ENCODE measurements at places on chromosomes 2 and 18. TPM values are rescaled to one million over a fixed set of nuclear protein-coding genes. Genes with fewer than 3 reads are reported as not detected.

The ABCB6 gene
- total RNA-seq, result 49.4 TPM

The SERPINB11 gene
- not detected for total RNA-seq

The TMEM37 gene
- total RNA-seq, result not detected

The SH3BP4 gene
- total RNA-seq, result 59.3 TPM

The MARS2 gene
- total RNA-seq, result 5.6 TPM

The TMSB10 gene
- total RNA-seq, result 3,273 TPM

The CSRNP3 gene
- total RNA-seq, result 23.0 TPM

The KCNG2 gene
- 1.6 TPM for total RNA-seq

The ASB1 gene
- total RNA-seq, result 36.1 TPM

The FIGN gene
- total RNA-seq, result 12.4 TPM

The PNPT1 gene
- 21.0 TPM for total RNA-seq

The SIX3 gene
- total RNA-seq, result 0.86 TPM

The ALK gene
- total RNA-seq, result 9.6 TPM

The TUBB8B gene
- total RNA-seq, result not detected

DNA sequence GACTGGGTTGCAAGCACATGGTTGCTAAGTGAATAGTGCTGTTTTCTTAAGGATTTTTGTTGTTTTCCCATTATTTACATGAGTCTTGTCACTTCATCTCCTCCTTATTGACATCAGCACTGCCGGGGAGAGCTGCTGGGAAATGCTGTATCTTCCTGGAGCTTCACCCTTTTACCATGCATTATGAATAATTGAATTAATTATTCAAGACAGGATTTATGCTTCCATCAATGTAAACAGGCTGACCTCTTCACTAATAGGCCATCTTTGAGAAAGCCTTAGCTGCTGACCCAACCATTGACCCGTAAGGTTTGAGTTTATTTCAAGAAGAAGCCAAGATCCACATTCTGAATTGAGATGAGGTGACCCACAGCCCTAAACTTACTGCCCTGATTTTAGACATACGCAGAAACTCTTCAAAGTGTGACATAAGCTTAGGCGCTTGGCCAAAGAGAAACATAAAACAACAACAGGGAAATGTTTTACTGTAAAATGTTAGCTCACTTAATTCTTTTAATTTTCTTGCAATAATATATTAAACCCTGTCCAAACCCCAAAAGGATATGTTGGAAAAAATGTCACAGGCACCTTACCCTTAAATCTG, 365.5 kb upstream of the SYT4 start:
- DNase-seq, result no peak

DNA sequence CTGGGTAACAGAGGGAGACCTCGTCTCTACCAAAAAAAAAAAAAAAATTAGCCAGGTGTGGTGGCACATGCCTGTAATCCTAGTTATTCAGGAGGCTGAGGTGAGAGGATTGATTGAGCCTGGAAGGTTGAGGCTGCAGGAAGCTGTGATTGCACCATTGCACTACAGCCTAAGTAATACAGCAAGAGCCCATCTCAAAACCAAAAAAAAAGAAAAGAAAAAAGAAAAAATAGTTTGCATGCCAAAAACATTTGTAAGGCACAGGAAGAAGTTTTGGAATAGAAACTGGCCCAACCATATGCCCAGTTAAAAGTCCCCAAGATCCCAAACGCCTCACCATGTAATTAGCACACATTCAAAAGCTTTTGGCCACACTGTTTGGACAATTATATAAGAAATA, 13.4 kb upstream of the ACOXL start:
- DNase-seq, result no peak

- no peak for DNase-seq
Observed at GRCh38 chr2:226037526-226037925, 638.0 kb downstream of the NYAP2 start.

- DNase-seq, result peak; percentile 19
Observed at GRCh38 chr2:132038179-132038882, 123.4 kb downstream of the ANKRD30BL start.

DNA sequence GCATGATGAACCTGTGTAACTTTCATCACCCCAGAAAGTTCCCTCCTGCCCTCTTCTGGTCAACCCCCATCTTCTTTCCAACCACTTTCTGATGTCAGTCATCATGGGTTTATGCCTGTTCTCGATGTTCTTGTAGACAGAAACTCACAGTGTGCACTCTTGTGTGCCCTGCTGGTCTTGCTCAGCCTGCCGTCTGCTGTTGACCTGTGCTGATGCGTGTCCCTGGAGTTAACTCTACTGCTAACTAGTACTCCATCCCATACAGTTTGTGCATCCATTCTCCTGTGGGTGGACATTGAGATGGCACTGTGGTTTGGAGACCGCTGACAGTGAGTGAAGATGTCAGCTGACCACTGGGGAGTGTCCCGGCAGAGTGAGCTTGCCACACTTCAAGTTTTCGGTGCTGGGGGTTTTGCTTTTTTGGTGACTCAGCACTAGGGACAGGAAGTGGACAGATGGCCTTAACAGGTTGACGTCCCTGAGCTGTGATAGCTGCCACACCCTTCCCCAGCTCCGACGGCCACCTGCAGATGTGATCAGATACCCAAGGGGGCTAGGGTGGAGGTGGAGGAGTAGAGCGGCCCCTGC, 14.8 kb downstream of the KLHL29 start:
- no peak for DNase-seq

DNA sequence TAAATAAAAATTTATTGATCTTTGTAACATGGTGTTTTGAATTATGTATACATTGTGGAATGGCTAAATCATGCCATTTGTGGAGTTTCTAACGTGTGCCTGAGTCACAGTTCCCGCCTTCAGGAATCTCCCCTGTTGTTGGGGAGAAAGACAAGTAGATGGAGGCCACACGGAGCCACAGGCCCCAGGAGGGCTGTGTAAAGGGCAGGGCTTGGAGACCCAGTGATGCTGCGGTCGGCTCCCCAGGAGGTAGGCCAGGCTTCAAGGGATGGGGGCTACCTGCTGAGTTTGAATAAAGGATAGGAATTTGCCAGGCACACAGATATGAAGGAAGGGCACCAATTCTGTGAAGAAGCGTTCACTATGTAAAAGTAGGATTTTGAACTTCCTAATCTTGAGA, 257.1 kb downstream of the GBX2 start:
- DNase-seq, result no peak

DNA sequence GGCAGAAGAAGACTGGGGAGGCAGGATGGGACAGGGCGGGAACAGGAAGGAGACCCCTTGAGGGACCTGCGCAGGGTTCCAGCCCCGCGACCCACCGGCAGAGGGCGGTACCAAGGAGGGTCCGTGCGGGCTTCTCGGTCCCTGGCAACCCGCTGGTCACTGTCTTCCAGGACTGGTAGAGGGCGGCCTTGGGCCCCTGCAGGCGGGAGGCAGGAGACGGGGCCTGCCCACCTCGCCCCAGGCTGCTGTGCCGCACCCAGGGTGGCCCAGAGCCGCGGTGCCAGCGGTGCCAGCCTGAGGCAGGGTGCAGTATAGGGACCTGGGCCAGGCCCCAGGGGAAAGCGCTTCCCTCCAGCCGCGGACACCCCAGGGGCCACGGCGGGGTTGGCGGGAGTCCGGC, 34.5 kb downstream of the NEURL3 start:
- DNase-seq, result peak; percentile 56

DNA sequence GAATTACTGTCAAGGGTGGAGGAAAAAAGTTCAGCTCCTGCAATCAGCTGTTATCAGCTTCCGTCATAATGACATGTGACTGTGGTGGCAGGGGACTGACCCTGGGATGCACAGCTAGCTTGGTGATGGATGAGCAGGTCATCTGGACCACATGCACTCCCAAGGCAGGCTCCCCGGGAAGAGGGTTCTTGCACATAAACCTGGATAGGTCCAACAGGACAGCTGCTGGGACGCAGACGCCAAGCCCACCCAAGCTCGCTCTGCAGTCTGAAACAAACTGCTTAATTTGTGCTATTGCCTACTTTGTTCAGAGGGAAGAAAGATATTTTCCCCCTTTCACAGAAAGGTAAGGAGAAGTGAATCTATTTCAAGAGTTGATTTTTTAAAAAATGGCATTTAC, 30.2 kb downstream of the FAM178B start:
- no peak for DNase-seq

DNA sequence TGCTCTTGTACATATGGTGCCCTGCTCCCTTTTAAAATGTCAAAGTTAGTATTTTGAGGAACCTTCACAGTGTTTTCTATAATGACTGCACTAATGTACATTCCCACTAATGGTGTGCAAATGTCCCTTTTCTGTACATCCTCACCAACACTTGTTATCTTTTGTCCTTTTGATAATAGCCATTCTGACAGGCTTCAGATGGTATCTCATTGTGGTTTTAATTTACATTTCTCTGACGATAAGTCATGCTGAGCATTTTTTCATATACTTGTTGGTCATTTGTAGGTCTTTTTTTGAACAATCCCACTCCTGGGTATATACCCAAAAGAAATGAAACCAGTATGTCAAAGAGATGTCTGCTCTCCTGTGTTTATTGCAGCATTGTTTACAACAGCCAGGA, 268.3 kb downstream of the FBXO15 start:
- DNase-seq, result no peak

- no peak for DNase-seq
Observed at GRCh38 chr18:11304928-11305327, 155.6 kb upstream of the PIEZO2 start.

DNA sequence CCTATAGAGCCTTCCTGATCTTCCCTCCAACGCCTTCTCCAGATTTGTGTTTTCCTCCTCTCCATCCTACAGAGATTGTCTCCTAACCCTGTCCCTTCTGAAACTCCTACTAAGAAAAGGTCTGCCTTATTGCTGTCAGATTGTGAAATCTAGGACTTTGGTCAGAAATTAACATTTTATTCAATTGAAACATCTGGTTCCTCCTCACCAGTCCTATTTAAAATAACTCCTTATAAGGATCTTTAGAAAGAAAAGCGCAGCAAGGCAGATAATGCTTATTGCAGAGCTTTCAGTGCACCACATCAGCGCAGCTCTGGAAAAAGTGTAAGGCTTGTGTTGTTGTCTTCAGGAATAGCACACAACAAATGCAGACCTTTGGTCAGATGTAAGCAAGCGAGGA, 477.8 kb upstream of the CHST9 start:
- DNase-seq, result no peak

DNA sequence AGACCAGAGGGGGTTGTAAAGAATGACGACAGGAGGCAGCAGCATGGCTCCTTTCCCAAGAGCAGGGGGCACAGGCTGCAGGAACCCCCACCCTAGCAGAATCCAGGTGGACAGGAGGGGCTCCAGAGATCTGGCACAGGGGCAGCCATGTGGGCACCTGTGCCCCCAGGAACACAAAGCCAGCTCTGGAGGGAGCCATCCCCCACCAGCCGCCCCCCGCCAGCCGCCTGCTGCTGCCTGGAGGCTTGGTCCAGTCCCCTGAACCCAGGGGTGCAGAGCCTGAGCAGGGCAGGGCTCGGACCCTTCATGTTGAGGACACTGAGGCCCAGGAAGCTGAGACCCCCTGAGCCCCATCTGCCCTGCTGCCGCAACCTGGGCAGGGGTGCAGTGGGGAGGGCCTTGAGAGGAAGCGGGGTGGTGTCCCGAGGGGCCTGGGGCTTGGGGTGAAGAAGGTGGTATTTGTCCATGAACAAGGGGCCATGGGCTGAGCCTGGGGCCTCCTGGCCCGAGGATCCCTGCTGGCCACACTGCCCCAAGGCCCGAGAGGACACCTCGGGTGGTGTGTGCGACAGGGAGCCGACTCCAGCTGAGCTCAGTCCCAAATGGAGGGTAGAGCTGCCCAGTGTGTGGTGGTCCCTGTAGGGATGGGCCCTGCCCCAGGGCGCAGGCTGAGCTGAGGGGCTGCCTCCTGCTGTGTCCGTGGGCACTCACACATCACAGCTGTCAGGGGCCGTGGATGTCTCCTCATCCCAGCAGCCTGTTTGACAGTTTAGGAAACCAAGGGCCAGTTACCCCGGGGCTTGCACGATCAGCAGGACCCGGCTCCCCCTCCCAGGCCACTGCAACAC, 39.8 kb upstream of the SNED1 start:
- no peak for DNase-seq

DNA sequence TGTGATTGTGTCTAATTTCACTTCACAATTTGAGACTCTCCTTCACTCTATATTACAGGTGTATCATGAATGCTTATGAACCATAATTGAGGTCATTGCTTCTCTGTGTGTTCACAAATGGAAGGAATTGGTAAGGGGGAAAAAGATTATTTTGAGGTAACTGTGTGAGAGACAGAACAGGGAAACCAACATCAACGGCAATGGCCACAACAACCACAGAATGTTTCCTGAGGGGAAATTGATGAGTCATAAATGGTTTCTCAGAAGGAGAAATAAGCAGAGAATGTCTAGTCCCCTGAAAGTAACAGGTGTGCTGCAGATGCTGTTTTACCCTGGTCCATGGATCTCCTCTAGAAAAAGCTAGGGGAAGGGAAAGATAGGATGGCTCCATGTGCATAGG, 361.2 kb upstream of the GALNT5 start:
- DNase-seq, result no peak

DNA sequence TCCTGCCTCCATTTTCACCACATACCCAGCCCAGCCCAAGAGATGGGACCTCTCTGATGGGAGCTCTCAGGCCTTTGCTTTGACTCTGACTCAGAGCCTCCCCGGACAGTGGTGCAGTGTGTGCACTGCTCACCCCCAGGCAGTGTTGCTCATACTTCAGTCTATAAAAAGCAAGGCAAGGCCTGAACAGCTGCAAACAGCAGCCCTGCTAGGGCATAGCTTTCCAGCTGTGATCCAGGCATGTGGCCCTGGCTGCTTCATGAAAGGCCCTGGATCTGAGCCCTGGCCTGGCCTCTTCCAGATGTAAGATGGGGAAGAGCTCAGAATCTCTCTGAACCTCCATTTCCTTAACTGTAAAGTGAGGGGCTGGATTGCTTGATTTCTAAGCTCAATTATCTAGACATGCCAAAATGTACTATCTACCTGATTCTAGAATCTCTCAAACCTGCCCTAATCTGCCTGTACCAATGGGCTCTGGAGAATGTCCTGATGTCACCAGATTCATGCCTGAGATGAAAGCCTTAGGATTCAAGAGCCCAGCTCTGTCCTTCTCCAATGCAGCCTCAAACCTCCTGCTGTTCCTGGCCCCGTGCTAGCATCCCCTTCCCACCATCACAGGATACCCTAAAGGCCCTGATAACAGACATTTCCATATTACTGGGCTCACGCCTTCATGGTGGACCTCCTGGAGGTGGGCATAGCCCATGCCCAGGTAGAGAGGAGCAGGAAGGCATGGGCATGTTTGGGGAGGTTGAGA, 206.9 kb downstream of the ARL4C start:
- DNase-seq, result no peak

DNA sequence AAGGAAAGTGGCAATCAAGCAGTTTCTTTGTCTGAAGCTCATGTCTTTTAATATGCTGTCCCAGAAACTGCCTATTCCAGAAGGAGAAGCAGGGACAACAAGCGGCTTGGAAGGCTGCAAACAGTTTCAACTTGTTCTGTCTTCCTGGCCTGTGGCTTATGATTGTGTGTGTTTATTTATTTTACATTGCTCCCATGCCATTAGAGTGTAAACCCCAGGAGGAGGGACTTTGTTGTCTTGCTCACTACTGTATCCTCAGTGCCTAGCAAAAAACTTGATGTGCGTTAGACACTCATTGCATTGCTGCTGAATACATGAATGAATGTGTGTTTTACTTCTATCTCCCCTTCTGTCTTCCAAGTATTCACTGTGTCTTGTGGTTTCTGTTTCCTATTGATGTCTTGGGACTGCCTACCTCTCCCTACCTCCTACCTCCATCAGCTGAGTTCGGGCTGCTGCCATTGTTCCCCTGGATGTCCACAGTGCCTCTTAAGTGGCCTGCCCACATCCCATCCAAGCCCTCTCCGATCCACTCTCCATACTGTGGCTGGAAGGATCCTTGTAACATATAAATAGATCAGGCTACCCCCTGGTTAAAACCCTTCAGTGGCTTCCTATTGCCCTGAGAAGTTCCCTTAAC, 261.4 kb downstream of the DYSF start:
- DNase-seq, result no peak

- DNase-seq, result peak; percentile 4
Observed at GRCh38 chr2:64627860-64628841, 25.6 kb downstream of the SERTAD2 start.

Data from glutamatergic neuron (in vitro differentiated cells).